ENCODE measurements at places on chromosomes 2 and 18.

DNA sequence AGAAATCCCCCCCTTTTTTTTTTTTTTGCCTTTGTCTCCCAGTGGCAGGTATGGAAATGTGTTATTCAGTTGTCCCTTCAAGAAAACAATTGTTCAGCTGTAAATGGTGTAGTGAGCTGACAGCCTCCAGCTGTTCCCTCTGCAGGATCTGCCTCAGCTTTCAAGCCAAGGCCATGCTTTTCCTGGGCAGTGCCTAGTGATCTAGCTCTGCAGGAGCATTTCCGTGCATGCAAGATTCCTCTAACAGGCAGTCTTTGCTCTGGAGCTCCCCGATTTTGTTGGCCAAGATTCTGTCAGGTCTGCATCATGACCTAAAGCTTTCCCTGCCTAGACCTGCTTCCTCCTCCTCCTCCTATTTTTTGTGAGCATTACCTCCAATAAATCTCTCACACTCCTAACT, 300.7 kb upstream of the UBE2E3 start:
- peak; percentile 11 for DNase-seq

DNA sequence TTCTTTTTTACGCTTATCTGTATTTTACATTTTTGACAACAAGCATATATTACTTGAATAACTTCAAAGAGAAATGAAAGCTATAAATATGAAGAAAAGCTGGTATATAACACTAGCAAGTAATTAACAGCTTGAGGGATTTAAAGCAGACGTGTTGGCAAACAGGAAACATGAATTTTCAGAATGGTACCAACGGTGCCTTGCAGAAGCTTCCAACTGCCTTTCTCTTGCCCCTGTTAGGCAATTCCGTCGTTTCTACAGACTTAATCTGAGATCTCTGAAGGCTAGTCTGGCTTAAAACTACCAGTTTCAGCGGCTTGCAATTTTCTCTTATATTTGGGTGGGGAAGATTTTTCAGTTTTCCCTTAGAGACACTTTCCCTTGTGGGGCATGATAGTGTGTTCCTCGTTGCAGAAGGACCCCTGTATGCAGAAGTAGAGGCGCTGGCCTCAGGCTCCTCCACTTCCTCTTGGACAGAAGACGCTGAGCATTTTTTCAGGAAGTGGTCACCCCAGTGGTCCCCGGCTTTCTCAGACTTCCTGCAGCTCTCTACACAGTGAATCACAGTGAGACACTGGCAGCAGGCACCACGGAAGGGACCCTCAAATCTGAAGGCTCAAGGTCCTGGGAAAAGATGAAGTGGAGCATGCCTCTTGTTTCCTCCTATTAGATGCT, 56.2 kb upstream of the SLC16A14 start:
- DNase-seq = no peak

- no peak for DNase-seq
These were observed 25.4 kb downstream of the BOLL start for GRCh38 chr2:197759625-197760292.

DNA sequence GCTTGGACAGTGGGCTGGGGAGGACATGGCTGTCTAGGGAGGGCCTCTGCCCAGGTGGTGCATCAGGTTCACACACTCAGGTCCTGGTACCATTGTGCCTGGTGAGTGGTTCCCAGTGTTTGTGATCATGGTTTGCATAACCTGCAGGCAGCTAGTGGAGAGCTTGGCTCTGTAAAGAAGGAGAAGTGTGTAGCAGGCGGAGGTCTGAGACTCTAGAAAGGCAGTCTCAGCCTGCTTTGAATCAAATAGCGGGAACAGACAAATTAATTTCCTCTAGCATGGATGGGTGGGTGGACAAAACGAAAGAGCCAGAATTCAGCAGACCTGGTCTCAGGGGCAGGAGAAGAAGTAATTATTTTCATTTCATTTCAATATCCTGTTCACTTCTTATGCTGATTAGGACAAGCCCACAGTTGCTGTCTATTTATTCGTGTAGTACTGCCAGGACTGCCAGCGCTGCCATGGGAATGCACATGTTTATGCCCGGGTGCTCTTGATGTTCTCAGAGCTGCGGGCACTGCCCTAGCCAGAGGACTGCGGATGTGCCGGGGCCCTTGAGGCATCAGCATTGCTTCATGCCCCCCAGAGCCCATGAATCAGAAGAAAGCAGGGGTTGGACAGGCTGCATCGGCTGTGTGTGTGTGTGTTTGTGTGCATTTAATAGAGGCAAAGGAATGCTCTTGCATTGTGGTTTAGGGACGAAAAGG, 45.4 kb upstream of the DLX2 start:
- no peak for DNase-seq

DNA sequence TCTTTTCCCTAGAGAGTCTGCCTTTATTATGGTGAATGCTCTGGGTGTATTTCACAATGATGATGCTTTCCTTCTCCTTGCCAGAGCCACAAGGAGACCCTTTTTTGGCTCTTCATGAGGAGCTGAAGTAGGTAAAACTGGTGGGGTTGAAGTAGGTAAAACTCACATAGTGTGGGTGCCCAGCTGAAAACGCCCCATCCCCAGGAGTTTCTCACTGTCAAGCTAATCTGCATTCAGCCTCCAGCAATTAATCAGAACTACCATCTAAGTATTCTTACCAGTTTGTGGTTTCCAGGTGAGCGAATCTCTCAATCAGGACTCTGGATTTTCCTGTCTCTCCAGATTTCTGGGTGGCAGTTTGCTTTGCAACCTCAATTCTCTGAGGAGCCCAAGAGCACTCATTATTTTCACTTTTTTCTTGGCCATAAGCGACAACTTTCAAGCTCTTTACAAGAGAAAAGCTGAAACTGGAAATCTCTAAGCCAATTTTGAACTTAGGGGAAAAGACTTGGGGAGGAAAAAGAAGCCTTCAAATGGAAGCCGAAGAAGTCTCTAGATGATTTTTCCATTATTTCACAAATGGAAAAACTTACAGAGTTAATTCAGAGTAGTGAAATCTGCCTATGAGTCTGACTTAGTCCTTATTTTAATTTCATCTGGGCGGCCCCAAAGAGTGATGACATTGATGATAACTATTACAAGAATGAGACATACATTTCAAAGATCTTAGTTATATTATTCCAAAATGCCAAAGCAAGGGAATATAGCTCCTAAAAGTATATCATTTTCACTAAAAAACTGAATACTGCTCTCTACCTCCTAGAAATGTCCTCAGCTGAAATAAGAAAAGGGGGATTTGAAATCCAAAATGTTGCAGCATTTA, 121.4 kb upstream of the MAP3K20 start:
- no peak for DNase-seq

- DNase-seq = no peak
These were observed 3.8 kb downstream of the AFG3L2 start for GRCh38 chr18:12373116-12373770.

GRCh38 chr18:13725566-13726231, 659 bp downstream of the FAM210A start:
- no peak for DNase-seq

DNA sequence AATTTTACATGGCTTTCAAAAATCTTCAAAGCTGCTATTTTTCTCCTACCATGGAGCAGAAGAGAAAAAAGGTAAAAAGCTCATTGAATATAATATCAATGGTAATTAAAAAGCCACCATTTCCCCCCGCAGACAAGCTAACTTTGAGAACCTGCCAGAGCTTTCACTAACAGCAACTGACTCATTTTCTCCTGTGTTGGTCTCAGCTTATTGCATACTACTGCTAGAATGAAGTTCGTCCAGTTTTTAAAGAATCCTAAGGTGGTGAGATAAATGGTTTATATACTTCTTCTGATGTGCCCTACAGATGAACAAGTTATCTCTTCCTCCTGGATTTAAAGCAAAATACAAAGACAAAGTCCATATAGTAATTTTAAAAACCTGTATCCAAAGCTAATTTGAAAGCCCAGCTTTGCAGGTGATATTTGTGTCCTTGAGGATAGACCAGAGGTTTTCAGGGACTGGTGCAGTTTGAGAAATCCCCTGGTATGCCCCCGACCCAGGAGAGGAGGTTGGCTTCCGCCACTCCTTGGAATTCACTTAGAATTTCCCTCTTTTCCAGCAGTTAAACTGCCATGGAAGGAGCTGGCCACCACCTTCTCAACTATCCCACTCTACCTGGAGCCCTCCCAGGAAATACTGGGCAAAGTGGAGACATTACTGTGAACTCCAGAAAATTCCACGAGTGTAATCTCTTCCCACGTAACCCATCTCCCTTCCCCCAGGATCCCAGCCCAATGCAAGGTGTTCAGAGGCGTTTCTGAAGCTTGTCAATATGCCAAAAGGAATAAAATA, 17.5 kb downstream of the YPEL5 start:
- DNase-seq = no peak

GRCh38 chr2:201263779-201264178, 3.4 kb downstream of the CASP8 start:
- DNase-seq = no peak

GRCh38 chr2:98804736-98805135, 73.8 kb upstream of the MGAT4A start:
- DNase-seq = no peak

GRCh38 chr2:18368008-18368407, 192.4 kb downstream of the RDH14 start:
- DNase-seq = no peak

GRCh38 chr2:12577567-12578253, 139.0 kb upstream of the TRIB2 start:
- DNase-seq = no peak

GRCh38 chr2:221675201-221675908, 103.3 kb upstream of the EPHA4 start:
- DNase-seq = no peak

DNA sequence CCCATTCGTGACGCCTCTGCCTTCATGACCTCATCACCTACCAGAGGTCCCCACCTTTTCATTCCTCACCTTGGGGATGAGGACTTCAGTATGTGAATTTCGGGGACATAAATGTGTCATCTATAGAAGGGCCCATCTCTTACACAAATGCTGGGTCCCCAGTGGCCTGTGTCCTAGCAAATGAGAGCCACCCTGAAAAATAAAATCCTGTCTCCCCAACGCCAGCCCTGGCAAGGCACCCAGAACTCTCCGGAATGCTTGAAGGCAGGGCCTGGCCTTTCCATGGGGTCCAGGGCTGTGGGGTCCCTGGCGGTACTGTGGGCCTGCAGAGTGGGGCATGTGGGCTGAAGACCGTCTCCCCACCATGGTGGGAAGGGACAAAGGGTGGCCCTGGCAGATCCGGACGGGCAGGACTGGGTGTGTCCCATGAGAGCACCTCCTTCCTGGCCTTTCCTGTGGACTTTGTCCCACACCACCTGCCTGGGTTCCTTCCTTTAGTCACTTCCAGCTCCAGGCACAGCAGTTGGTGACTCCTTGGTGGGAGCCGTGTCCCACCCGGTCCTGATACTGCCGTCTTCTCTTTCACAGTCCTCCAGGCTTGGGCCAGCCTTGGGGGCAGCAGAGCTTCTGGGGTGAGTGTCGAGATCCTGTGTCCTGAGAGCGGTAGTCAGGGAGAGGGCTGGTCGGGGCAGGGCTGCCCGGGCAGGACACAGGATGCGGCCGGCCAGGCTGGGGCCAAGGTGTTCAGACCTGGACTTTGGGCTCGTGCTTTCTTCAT, 18.6 kb downstream of the CAPN10 start:
- no peak for DNase-seq

DNA sequence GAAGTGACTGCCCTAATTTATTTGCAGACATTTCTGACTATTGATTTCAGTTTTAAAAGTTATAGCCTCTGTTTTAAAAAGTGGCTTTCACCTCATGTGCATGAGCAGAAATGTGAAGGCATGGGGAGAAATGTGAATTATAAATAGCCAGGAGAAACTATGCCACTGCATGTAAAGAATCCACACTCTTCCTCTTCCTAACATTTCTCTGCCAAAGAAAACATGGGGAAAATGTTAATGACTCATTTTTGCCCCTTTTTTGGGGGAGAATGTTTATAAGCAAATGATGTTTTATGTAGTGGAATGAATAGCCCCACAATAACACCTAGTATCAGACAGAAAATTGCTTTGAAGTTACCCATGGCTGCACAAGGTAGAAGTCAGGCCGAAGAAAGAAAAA, 249.0 kb upstream of the TANK start:
- DNase-seq = no peak

- no peak for DNase-seq
These were observed 140.8 kb downstream of the DDX1 start for GRCh38 chr2:15732341-15733077.

DNA sequence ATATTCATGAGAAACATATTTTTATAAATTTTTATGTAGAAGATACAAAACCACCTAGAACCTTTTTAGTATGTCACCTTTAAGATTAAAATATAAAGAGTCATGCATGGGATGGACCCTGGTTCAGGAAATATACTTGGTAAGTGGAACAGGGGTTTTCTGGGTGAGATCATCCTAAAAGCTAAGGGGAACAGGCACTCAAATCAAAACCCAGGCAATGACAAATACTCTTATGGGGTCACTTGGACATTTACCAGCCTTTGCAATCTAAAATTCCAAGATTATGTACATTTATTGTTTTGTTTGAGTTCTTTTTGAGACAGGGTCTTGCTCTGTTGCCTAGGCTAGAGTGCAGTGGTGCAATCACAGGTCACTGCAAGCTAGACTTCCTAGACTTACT, 65.8 kb downstream of the SGPP2 start:
- DNase-seq = no peak

All from neuronal stem cell (in vitro differentiated cells).